ENCODE measurements at places on chromosomes 6 and 20.

- no peak for DNase-seq
Measured at GRCh38 chr20:53171065-53171464, 198.9 kb downstream of the TSHZ2 start.

DNA sequence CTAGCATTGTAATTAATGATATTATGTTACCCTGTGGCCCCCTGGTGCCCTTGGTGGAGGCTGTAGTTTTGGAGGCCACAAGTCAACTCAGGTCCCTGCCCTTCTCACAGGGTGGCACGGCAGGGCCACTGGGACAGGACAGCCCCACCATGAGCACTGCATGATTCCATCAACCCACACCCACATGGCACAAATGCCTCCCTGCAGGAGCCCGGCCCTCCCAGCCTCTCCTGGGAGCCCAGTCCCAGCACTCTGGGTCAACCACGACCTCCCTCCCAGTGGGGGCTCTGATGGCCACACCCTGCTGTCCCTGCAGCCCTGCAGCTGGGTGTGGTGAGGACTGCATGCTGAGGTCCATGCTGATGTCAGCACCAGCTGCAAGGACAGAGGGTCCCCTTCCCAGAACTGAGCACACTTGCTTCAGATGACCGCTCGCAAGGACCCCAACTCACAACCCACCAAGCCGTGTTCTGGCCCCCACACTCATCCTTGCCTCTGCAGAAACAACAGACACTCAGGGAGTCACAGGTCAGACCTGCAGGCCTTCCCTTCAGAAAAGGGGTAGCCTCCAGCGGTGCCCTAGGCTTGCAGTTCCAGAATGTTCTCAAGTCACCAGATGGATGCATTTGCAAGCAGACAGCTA is 15.7 kb upstream of the CST7 start:
- DNase-seq, result no peak

DNA sequence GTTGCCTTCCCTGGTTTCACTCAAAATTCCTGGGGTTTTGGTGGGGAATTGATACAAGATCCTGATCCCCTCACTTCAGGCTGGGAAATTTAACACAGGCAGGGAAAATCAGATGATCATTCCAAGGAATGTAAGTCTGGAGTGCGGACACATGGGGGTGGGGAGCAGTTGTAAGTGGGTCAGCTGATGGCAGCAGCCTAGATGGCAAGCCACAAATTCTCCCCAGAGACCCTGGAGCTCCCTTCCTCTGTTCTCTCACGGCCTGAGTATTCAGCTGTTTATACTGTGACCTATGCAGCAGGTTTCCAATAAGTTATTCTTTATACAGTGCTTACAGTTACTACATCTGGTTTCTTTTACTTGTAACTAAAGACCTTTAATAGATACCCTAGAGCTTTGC is 144.9 kb downstream of the SH3BGRL2 start:
- no peak for DNase-seq

DNA sequence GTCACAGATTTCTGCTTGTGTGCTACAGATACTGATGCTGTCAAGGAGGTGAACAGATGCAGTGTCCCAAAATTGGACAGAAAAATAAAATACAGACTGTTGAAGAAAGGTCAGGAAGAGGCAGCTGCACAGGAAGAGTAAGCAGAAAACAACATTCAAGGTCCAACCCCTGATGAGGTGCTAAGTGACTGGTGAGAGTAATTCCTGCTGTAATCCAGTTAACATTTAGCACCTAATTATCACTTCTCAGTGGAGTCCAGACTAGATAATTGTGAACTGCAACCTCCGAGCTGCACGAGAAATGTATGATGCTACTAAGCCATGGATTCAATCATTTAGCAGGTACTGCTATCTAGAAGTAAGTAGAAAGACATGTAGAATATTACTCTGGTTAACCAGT is 36.3 kb upstream of the NRSN1 start:
- no peak for DNase-seq

DNA sequence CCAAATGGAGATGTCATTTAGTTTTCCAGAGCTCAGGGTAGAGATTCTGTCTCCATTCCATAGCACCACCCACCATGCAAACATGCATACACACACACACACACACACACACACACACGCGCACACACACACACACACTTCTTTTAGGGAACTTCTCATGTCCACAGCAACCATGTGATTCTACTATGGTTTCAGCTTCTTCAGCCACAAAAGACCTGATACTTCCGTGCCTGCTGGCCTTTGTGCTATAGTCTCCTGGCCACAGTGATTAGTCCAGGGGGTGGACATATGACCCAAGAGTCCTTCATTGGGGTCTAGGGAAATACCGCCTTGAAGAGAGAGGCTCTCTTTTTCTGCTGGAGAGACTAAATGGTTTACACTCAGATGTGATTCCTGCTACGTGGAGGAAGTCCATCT is 53.5 kb downstream of the CARMIL1 start:
- DNase-seq, result peak; percentile 40

GRCh38 chr6:125519367-125519766 is 217.6 kb upstream of the HDDC2 start:
- no peak for DNase-seq

GRCh38 chr6:119463081-119463626 is 113.6 kb upstream of the MAN1A1 start:
- DNase-seq, result no peak

GRCh38 chr20:16719421-16719820 is 10.4 kb upstream of the SNRPB2 start:
- DNase-seq, result no peak

GRCh38 chr6:24795106-24795505 is 3.6 kb downstream of the ARMH2 start:
- no peak for DNase-seq

GRCh38 chr6:160393891-160394653 is 45.9 kb downstream of the SLC22A3 start:
- no peak for DNase-seq

GRCh38 chr6:35810971-35811698 is 6.0 kb downstream of the LHFPL5 start:
- peak; percentile 12 for DNase-seq

DNA sequence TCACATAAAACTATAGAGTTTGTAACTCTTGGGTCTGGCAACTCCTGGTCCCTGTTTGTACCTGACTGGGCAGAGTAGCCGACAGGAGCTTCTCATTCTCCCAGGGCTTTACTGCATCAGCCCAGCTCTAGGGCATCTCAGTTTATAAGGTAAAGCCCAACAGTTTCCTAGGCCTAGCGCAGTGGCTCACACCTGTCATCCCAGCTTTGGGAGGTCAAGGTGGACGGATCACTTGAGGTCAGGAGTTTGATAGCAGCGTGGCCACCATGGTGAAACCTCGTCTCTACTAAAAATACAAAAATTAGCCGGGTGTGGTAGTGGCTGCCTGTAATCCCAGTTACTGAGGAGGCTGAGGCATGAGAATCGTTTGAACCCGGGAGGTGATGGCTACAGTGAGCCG is 47.8 kb downstream of the ATP9A start:
- no peak for DNase-seq

- DNase-seq, result no peak
Measured at GRCh38 chr6:41768545-41769308, 11.0 kb downstream of the FRS3 start.

DNA sequence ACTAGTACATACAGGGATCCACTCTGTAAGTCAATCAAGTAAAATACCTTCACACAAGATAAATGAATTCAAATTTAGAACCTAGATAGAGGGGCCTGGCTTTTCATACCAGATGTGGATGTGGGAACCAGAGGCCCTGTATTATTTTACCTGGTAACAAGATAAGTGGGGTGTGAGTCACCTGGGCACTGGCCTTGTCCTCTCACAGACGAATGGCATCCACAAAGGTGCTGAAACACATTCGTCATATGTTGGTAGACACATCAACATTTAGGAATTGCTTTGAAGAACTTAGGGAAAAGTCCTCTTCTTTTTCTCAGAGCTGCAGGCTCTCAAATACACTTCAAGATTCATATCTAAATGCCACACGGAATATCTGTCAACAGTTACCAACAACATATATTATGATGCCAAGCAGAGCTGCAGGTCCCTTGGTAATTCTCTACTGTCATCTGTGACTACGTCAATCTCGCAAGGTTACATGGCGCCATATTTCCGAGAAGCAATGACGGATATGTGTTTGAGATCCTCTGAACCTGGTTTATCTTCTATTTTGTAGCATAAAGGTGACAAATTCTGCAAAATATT is 618.6 kb downstream of the EPM2A start:
- no peak for DNase-seq

DNA sequence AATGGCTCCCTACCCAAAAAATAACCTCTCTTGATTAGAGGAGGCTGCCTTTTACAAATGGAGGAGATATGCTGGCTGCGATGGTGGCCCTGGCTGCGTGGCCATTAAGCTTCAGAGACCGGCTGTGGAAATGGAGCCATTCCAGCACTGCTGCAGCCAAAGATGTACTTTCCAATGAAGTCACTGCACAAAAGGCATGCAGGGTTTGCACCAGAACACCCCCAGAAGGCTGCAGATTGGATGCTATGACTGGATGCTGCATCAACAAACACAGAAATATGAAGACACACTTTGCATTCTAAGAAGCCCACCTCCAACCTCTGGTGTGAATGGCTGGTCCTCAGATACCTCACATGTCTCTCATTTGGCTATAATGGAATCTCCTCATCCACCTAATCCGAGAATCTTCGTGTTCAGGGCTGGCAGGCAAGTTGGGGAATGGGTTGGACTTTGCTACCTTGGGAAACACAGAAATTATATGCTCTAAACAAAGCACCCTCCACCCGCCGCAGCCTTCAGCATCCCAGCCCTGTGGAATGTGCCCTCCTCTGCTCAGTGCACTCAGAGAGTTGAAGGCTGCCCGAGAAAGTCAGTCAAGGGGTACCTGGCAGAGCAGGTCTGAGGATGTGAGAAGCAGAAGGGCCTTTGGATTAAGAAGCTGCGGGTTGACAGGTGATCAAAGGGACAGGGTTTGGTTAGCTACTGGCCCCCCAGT is 35.3 kb downstream of the APCDD1L start:
- DNase-seq, result no peak

- DNase-seq, result no peak
Measured at GRCh38 chr6:151289399-151290007, 49.7 kb downstream of the AKAP12 start.

- no peak for DNase-seq
Measured at GRCh38 chr20:7399114-7399513, 541.1 kb downstream of the HAO1 start.

- DNase-seq, result no peak
Measured at GRCh38 chr20:20518263-20518662, 150.4 kb downstream of the INSM1 start.

Measured in suppressor macrophage treated with lipopolysaccharide for 1 hour (primary cell).